Urothelium cell line (cell line): ENCODE measurements at places on chromosomes 11 and 22.

- DNase-seq: no peak
Measured at GRCh38 chr22:19868773-19869471, 14.2 kb upstream of the GNB1L start.

DNA sequence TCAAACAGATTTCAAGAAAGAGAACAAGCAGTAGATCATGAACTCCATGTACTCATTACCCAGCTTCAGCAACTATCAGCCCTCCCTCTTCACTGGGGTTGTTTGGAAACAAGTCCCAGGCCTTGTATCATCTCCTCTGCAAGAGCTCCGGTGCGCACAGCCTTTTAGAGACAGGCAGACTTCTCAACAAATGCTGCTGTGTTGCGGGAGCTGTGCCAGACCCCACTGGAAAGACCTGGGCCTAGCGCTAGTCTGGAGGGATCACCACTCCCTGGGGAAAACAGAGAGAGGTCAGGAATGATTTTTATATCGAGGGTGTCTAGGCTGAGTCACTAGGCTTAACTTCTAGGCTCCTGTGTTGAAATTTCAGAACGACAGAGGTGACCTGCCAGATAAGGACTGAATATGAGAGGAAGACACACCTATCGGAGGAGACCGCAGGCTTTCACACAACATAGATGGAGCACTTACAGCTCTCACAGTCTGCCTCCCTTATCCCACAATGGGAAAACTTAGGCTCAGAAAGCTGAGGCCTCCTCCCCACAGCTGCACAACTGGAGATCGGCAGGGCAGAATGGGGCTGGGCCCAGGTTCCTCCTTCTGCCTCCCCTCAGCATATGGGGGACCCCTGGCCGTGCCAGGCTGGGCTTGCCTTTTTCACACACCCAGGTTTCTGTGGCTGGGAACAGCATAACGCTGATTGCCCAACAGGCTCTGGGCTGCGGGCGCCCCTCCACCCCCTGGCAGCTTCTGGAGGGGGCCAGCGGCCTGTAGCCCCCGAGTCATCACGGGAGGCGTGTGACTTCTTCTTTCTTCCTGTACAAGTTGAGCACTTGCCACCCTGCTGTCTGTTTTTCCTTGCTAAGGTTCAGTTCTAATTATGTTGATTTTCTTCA is 86.0 kb downstream of the PKNOX2 start:
- DNase-seq: no peak

GRCh38 chr22:50035976-50036724 is 21.9 kb downstream of the TTLL8 start:
- no peak for DNase-seq

DNA sequence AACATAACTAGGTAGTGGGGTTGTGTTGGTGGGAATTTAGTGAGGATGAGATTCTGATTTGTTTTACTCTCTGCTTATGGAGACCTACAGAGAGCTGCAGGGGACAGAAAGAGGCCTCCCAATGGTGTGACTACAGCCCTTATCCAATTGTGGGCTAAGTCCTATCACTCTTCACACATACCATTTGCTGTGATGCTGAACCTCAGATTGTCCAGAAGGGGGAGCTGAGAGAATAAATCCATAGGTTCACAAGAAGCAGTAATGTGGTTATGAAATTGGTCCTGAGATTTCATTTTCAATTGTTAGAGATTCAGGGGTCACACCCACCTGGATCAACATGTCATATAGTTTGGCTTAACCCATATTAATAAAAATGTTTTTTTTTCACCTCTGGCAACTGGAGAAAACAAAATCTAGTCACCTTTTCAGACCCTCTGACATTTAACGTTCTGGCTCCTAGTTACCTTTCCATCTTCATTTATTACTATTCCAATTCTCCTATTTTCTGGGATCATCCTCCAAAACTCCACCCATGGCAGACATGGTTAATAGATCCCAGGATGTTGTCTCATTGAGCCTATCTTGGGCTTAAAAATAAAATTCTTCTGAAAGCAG is 53.3 kb upstream of the PTPN5 start:
- peak; percentile 46 for DNase-seq

DNA sequence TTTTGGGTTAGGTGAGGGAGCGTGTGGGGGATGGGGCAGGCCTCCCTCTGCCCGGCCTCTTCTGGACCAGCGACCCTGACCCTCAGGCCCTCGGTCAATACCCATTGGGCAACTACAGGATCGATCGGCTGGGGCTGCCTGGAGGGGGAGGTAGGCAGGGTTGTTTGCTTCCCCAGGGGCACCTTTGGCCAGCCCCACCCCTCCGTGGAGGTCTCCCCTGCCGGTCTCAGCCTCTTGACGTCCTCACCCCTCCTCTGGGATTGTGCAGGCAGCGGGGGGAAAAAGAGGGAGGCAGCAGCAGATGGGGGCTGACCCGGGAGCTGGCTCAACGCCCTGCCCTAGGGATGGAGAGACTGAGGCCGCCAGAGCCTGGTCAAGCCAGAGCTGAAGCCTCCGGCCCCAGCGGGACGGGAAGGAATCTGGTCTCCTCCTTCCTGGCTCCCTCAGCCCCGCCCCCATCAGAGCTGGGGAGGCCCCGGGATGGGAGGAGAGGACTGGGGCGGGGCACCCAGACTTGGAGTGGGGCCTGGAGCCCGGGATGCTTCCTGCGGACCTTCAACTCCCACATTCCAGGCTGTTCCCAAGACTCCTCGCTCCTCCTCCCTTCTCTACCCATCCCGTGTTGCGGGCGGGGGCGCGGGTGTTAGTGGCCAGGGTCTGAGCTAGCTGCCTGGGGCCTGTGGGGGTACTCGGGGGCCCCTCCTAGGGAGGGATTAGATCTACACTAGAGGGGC is 14.4 kb upstream of the CDC42EP1 start:
- DNase-seq: peak; percentile 82

- no peak for DNase-seq
Measured at GRCh38 chr11:90947930-90948329, 725.1 kb upstream of the CHORDC1 start.

DNA sequence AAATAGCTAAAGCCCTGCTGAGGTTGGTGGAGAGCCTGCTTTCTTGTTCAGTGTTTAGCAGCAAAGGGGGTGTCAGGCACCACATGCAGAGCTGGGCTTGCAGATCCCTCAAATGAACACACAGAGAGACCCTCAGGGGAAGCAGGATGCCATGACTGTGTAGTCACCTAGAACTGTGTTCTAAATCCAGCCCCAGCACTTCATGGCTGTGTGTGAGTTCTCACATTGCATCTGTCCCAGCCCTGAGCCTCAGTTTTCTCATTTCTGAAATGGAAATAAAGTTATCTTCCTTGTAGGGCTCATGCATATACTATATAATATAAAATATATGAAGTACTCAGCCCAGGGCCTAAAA is 47.1 kb downstream of the CWC15 start:
- no peak for DNase-seq

DNA sequence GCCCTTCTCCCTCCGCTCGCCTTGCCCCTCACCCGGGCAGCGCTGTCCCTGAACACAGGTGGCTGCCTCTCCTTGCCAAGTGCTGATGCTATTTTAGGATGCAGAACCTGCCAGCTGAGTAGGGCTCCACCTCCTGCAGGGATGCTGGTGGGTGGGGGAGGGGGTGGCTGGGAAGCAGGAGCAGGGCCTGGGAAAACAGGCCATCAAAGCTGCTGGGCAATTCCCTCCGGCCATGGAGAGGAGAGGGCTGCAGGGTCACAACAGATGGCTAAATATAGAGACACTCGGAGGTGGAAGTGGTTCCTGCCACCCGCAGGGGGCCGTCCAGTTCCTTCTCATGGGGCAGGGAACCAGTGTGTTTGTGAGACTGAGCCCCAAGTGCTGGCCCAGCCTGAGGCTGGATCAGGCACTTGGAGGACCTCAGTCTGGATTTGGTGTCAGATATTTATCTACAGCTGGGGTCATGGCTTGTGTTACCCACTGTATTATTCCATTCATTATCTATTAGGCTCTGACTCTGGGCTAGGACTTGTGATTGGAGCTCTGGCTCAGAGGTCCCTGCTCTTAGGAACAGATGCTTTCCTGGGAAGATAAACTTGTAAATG is 59.6 kb downstream of the LRRC32 start:
- DNase-seq: no peak

- no peak for DNase-seq
Measured at GRCh38 chr11:15704556-15704955, 589.8 kb downstream of the INSC start.

- DNase-seq: no peak
Measured at GRCh38 chr11:29208117-29208516, 808.7 kb downstream of the KCNA4 start.

- DNase-seq: no peak
Measured at GRCh38 chr11:134623711-134624110, 211.7 kb upstream of the B3GAT1 start.

GRCh38 chr11:25758145-25758661 is 573.7 kb upstream of the ANO3 start:
- no peak for DNase-seq

- DNase-seq: no peak
Measured at GRCh38 chr22:47629791-47630655, 867.6 kb downstream of the TBC1D22A start.

DNA sequence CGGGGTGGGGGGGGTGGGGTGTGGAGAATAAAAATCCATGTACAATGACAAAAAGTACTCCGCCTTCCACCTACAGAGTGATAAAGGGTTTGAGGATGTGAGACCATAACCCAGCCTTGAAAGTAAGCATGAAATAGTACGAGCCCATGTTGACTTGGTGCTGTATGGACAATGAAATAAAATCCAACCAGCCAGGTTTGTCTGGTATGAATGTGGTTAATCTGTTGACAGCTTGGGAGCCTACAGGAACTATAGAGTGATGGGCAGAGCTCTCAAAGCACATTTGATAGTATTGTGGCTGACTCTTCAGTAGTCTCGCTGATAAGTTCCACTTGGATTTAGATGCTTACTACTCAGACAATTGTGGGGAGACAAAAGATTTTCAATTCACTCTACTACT is 48.8 kb upstream of the CD44 start:
- DNase-seq: no peak

GRCh38 chr11:17845431-17845881 is 110.9 kb downstream of the KCNC1 start:
- DNase-seq: peak; percentile 38

DNA sequence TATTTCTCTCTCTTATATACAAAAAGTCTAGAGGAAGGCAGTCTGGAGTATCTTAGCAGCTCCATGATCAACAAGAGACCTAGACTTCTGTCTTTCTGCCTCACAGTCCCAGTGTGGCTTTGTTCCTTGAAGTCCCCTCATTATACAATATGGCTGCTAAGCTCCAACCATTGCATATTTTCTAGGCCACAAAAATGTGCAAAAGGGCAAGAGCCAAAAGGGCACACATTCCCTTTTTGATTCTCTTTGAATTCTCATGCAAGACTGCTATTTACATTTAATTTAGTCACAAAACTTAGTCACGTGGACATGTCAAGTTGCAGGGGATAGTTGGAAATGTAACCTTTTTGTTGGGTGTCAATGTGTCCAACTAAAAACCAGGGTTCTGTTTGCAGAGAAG is 64.2 kb upstream of the OLFML1 start:
- DNase-seq: no peak

DNA sequence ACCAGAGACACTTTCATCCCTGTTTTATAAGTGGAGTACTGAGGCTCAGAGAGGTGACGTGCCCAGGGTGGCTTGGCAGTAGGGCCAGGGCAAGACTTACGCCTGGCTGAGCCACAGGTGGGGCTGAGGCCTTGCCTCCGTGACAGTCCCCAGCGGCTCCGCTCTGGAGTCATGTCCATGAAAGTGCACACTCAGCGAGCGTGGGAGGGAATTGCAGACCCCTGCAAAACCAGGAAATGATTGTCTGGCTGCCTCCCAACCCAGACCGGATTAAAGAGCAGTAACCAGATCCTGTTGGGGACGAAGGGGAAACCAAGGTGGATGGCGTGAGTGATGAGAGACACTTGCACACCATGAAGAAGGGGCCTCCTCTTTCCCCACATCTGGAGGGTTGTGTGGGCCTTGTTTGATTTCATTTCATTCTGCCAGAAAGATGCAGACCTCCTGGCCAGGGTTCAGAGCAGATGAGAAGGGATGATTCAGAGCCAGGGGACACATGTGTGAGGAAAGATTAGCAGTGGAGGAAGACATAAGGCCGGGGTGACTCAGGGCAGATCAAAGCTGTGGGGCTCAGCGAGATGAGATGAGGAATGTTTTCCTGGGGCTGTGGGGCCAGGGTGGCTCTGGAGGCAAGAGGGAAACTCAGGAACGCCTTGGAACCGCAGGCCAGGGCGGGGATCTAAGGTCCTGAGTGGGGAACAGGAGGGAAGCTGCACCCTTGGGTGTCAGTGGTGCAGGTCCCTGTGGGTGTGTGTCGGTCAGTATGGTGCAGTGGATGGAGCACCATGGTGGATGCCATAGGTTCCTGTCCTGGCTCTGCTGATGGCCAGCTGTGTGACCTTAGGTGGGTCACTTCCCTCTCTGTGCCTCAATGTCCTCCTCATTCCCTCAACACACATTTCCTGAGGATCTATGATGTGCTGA is 29.9 kb upstream of the LRRC32 start:
- DNase-seq: peak; percentile 85

DNA sequence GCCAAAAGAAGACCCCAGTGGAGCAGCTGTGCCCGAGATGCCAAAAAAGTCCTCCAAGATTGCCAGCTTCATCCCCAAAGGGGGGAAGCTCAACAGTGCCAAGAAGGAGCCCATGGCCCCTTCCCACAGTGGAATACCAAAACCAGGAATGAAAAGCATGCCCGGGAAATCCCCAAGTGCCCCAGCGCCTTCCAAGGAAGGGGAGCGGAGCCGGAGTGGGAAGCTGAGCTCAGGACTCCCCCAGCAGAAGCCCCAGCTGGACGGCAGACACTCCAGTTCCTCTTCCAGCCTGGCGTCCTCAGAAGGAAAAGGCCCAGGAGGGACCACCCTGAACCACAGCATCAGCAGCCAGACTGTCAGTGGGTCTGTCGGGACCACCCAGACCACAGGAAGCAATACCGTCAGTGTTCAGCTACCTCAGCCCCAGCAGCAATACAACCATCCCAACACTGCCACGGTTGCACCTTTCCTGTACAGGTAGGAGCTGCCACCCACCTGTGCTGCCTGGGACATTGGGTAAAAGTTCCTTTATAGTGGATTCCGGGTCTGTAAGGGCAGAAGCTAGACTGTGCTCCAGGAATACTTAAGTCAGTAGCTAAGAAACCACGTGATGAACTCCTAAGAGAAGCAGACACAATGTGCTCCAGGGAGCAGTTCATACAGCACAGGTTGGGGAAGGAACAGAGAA is 221.3 kb downstream of the NAV2 start:
- no peak for DNase-seq

DNA sequence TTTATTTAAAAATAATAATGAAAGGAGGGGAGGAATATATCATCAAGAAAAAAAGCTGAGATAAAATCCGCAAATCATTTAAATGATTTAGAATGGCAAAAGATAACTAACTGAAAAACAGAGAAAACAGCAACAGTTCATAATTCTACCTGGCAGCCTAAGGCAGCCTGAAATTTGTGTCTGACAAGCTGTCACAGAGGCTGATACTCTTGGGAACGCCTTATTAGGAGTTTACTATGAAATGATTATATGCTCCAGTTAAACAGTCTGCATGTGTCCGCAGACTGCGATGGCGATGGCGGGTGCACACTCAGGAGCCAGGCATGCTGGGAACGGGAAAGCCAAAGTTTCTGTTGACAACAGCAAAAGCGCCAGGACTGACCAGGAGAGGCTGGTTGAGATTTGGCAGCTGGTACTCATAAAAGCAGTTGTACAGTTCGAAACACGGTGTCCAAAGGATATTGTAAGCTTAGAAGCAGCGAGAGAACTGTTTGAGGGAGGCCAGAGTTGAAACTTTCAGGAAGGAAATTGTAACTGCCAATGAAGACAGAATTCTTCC is 172.9 kb upstream of the MPPED2 start:
- DNase-seq: no peak

GRCh38 chr11:57646799-57647303 is 2.9 kb downstream of the YPEL4 start:
- DNase-seq: no peak
